Brain (organoid and tissue), 16 donors: ENCODE measurements at places on chromosomes 7 and 10. TPM values are rescaled to one million over a fixed set of nuclear protein-coding genes. Genes with fewer than 3 reads are reported as not detected.

The EPHA1 gene
- polyA plus RNA-seq: 0.42 TPM

The KIF11 gene
- polyA plus RNA-seq: 11.4 TPM

- no peak for DNase-seq
Measured at GRCh38 chr10:97796651-97797050, 24.9 kb upstream of the SFRP5 start.

GRCh38 chr7:136617176-136617575 lies 251.3 kb upstream of the CHRM2 start:
- no peak for DNase-seq

DNA sequence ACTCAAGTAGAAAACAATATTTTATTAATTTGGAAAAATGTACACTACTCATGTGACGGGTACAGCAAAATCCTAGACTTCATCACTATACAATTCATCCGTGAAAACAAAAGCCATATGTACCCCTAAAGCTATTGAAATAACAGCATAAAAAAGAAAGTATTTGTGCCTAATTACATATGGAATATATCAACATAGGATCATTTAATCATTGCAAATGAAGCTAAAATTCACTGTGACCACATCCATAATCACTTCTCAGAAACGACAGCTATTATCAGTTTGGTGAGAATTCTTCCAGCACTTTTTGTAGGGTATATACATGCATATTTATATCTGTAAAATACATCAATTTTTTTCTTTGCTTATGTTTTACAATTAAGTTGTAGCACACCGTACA lies 128.0 kb downstream of the ARL4A start:
- no peak for DNase-seq

GRCh38 chr7:150587551-150587950 lies 20.4 kb downstream of the GIMAP4 start:
- no peak for DNase-seq

GRCh38 chr10:119786117-119786769 lies 60.4 kb downstream of the INPP5F start:
- DNase-seq: no peak

- DNase-seq: peak; percentile 86
Measured at GRCh38 chr10:85420501-85421191, 945.9 kb downstream of the GRID1 start.

DNA sequence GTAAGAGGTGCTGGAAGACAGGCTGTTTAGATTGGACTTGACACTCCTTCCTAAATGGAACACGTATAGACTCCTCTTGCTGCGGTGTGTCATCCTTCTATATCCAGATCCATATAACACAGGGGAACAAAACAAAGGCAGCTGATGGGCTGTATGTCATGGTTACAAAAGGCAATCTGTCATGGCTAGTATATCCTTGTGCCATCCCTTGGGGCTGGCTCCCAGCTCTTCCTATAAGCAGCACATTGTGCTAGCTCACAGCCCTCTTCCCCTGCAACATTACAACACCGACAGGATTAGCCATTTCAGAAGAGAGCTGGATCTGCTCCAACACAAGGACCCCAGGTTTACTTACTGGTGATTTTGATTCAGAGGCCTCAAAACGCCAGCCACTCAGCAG lies 15.3 kb downstream of the LIPK start:
- DNase-seq: no peak

DNA sequence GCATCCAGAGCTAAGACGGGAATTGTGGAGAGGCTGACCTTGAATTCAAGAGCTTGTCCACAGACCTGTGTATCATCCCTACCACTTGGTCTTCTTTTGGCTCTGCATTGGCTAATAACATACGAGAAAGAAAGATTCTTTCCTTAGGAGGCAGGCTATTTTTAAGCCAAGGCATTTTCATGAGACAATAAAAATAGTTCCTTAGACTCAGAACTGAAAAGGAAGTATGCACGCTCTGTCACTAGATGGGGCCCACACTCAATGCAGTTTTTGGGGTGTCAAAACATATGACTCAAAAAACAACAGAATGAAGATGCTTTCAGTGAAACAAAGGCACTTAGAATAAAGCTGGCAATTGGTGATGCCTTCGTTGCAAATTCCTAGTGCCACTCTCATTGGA lies 265.9 kb upstream of the DGKB start:
- DNase-seq: no peak

GRCh38 chr10:75630746-75631145 lies 199.3 kb downstream of the LRMDA start:
- DNase-seq: no peak

DNA sequence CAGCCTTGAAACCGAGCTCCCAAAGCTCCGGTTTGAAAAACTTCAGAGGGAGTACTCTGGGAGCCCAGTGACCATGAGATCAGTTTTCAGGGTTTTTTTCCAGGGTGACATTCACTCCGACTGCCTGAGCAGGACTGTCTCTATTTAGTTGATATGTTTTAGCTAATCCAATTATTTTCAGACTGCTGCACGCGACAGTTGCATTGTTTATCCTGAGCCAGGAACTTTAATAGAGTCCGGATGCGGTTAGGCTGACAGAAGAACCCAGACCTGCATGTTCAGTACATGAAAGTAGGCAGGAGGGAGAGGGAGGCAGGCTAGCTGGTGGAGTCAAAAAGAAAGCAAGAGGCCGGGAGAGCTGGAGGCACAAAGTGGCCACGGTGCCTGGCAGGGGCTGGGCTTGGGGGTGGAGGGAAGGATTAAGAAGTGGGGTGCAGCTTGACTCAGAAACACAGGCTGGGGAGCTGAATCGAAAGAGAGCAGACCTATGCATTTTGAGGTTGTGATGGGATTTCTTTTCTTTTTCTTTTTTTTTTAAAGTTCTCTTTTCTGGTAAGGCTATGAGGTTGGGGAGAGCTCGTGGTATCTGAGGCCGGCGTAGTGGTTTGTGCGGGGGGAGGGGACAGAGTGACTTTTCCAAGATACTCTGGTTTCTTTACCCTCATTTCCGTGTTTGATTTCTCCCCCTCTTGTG lies 5.7 kb downstream of the GATA3 start:
- DNase-seq: peak; percentile 56

GRCh38 chr7:18808026-18808425 lies 309.4 kb downstream of the TWIST1 start:
- no peak for DNase-seq

The LRRD1 gene
- polyA plus RNA-seq: not detected

The DLG5 gene
- 20.7 TPM for polyA plus RNA-seq

GRCh38 chr10:3484306-3485056 lies 300.5 kb downstream of the KLF6 start:
- DNase-seq: peak; percentile 38

The SPDYE2B gene
- polyA plus RNA-seq: not detected

DNA sequence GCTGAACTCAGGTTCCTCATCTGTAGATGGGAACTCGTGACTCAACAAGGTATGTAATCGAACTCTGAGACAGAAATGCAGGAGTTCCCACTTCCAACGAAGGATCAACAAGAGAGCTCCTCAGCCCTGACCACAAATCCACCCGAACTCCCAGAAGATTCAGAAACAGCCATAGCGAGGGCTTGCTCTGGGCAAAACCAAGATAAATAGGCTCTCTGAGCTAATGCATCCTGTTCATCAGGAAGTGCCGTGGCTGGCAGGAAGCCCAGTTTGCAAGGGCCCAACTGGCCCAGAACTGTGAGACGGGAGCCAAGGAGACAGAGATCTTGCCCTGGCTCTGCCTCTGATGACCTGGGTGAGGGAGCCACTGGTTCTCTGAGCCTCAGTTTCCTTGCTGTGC lies 141.7 kb upstream of the PFKP start:
- no peak for DNase-seq

DNA sequence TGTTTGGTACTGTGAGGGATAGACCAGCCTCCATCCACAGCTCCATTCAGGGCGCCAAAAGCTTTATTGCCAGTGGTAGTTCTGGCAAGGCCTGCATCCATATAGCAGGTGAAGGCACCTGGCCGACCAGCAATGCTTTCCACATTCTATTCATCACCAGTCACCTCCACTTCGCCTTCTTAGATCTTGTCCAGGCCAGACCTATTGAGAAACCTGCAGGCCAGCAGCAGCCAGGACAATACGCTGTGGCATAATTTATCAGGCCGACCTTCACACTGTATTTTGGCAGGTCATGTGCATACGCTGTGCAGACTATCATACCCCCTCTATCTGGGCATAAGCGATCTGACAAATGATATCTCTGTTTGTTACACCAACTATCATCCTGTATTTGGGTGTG lies 15.2 kb upstream of the KNDC1 start:
- no peak for DNase-seq

- DNase-seq: no peak
Measured at GRCh38 chr7:6244021-6244420, 28.4 kb downstream of the CYTH3 start.

The SFTPA1 gene
- not detected for polyA plus RNA-seq

- DNase-seq: no peak
Measured at GRCh38 chr10:80064120-80064886, 14.2 kb upstream of the TMEM254 start.

The PLPP4 gene
- polyA plus RNA-seq: 4.6 TPM

The NUB1 gene
- polyA plus RNA-seq: 50.3 TPM

- DNase-seq: no peak
Measured at GRCh38 chr10:104872691-104873090, 231.6 kb downstream of the SORCS3 start.

GRCh38 chr10:10792681-10793080 lies 225.0 kb upstream of the CELF2 start:
- peak; percentile 78 for DNase-seq

The PAPOLB gene
- polyA plus RNA-seq: not detected

The AFAP1L2 gene
- polyA plus RNA-seq: 7.5 TPM

GRCh38 chr7:2670720-2671391 lies 17.1 kb upstream of the AMZ1 start:
- DNase-seq: peak; percentile 72

DNA sequence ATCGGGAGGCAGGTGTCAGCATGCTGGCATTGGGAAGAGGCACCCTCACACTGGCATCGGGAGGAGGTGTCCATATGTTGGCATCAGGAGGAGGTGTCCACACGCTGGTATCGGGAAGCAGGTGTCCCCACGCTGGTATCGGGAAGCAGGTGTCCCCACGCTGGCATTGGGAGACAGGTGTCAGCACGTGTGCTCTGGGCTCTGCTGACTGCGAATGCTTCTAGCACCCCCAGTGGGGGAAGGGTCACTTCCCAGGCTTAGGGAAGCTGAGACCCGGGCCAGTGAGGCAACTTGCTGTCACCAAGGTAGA lies 92.5 kb upstream of the IKZF1 start:
- no peak for DNase-seq

The SGPL1 gene
- polyA plus RNA-seq: 61.3 TPM

The PRLHR gene
- polyA plus RNA-seq: not detected

DNA sequence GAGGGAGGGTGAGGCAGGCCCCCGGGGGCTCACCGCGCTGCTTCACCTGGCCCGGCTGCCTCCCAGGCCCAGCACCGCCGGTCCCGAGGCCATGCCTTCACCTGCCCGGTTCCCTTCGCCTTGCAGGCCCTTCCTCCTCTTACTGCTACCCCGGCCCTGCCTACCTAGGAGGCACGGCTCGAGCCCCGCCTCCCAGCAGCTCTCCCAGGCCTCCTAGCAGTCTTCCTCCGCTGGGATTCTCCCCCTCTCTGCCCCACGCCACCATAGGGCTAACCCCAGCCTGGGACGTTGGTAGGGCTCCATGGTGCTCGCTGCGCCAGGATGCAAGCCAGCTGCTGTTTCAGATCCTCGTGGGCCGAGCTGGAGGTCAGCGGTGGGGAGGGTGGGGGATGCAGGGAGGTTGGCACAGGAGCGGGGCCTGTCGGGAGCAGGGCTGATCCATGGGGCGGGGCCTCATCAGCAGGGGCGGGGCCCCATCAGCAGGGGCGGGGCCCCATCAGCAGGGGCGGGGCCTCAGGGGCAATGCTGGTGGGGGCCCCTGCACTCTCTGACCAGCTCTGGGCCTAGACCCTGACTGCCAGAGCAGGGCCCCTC lies 63.3 kb downstream of the RASGEF1A start:
- no peak for DNase-seq

The MAT1A gene
- 0.39 TPM for polyA plus RNA-seq

The HBP1 gene
- 44.3 TPM for polyA plus RNA-seq

The IFIT3 gene
- 6.2 TPM for polyA plus RNA-seq

DNA sequence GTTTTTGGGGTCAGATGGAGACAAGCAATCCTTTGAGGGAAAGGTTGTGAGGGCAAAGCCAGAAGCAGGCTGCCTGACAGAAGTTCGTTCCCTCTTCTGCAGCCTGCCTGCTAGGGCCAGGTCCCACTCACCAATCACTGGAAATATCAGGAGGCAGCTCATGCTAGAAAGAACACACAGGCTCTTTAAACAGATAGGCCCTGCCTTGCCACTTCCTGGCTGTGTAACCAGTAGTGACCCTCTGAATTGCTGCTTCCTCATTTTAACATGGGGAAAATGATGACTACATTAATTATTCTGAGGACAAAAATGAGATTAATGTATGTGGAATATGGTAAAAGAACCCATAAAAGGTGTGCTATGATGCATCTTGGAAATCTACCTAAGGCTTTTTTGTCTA lies 50.5 kb upstream of the MRLN start:
- no peak for DNase-seq

DNA sequence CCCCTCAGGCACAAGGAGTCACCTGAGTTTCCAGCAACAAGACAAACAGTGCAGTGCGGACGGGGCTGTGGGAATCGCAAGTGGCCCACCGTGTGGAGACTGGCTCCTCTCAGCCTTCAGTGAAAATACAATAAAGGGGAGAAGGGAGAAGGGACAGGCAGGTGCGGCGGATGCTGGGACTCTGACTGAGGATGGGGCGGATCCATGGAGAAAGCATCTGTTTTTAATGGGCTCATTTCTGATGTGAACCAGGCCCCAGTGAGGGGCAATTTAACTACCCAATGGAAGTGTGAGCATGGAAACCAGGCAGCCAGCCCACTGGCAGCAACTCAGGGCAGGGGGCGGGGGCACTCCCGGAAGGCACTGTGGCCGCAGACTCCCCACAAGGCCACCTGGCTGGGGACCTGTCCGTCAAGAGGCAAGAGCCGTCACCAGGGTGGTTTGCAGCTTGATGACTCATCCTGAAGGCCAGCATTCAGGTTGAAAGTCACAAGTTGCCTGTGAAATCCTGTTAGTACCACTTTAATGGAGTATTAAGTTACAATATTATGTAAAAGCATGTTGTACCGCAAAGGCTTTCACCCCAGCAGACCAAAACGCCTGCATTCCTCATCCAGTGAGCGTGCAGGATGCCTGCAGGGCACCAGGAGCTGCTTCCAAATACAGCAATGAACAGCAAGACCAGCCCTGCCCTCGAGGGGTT lies 476.4 kb downstream of the PTPRN2 start:
- no peak for DNase-seq
